Hindlimb muscle (tissue), 1 donor: ENCODE measurements at places on chromosomes 12 and 14. TPM values are rescaled to one million over a fixed set of nuclear protein-coding genes. Genes with fewer than 3 reads are reported as not detected.
A peak's percentile ranks its signal among the peaks of the same experiment; 100 is the strongest.

The PPP2R5C gene
- polyA plus RNA-seq, result 62.3 TPM

The STON2 gene
- 20.5 TPM for polyA plus RNA-seq

The RNASE4 gene
- 4.5 TPM for polyA plus RNA-seq

The DIO3 gene
- polyA plus RNA-seq, result 3.7 TPM

The TMEM63C gene
- polyA plus RNA-seq, result 1.0 TPM

The LTBP2 gene
- polyA plus RNA-seq, result 5.4 TPM

The LGR5 gene
- polyA plus RNA-seq, result 2.4 TPM

The MYF6 gene
- polyA plus RNA-seq, result 119 TPM

The TGM1 gene
- 2.1 TPM for polyA plus RNA-seq

The C2CD5 gene
- polyA plus RNA-seq, result 34.8 TPM

The LRP1-AS gene
- polyA plus RNA-seq, result 0.45 TPM

The PTGER2 gene
- 1.1 TPM for polyA plus RNA-seq

The MYH6 gene
- polyA plus RNA-seq, result 3.2 TPM

The KRT79 gene
- 0.41 TPM for polyA plus RNA-seq

The GPR137C gene
- polyA plus RNA-seq, result 2.4 TPM

The AP4S1 gene
- polyA plus RNA-seq, result 12.9 TPM

The KRT75 gene
- not detected for polyA plus RNA-seq

The KCNK13 gene
- 0.40 TPM for polyA plus RNA-seq

- DNase-seq, result no peak
Observed at GRCh38 chr14:92252323-92252722, 70.6 kb upstream of the SLC24A4 start.

- DNase-seq, result no peak
Observed at GRCh38 chr12:119877639-119877948, 474 bp upstream of the CIT start.

DNA sequence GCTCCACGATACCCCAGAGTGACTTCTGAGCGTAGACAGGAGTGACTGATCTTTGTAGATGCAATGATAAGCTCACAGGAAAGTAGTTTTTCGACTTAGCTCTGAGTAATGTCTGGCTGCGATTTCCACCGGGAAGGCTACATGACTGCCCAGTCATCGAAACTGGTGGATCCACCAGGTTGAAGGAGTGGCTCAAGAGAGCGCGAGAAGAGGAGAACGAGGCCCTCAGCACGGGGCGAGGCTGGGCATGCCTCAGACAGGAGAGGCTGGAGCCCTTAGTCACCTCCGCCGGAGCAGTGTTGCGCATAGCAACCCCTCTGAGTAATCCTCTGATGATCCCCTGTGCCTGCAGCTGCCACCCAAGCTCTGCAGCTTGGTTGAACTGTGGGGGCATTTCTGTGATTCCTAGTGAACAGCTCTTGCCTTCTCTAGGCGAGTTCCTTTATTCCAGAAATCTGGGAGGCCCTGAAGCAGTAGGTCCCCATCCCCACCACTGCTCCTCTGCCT, 25.6 kb downstream of the ELK3 start:
- DNase-seq, result no peak

GRCh38 chr14:103663506-103663905, 34.5 kb downstream of the KLC1 start:
- no peak for DNase-seq

GRCh38 chr12:127809275-127809674, 457.7 kb upstream of the TMEM132C start:
- peak; percentile 46 for DNase-seq

- no peak for DNase-seq
Observed at GRCh38 chr12:102633981-102634605, 153.7 kb upstream of the IGF1 start.

DNA sequence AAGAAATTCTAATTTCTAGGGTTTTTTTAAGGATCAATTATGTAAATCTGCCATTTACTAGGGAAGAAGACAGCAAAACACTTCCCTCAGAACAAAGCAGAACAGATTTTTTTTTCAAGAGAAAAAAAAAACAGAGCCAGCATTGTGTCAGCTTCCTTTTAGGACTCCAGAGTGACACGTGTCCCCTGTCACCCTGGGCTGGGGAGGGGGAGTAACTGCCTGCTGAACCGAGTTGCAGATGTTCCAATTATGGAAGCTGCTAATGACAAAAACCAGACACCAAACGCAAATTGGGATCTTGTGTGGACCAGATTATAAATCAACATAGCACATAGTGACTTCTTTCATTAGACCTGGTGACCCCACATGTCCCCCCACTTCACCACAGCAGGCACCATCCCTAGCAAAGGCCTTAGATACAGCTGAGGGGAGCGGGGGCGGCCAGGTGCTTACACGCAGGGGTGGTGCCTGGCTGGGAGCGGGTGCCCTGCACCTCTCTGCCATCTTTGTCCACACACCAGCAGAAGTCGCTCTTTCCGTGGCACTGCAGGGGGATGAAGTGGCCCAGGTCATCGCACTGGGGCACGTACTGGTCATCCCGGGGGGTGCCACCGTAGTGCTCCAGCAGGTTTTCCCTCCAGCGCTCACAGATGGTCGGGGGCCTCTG, 25.4 kb downstream of the RTRAF start:
- no peak for DNase-seq

DNA sequence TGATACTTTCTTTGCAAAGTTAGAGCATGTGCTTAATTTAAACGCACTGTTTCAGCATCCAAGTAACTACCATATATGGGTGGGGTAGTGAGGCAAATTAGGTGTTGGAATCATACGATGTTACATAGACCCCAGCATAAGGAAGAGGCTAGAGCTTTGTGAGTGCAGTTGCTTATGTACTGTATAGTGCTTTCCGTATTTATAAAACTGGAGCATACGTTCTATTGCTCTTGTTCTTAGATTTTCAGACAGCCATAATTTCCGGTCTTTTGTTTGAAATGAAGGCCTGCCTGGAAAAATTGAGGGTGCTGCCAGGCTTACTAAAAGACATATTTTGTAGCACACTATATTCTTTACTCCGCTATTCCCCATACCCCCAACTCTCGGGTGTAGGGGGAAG, 335.7 kb downstream of the FOXG1 start:
- DNase-seq, result no peak

DNA sequence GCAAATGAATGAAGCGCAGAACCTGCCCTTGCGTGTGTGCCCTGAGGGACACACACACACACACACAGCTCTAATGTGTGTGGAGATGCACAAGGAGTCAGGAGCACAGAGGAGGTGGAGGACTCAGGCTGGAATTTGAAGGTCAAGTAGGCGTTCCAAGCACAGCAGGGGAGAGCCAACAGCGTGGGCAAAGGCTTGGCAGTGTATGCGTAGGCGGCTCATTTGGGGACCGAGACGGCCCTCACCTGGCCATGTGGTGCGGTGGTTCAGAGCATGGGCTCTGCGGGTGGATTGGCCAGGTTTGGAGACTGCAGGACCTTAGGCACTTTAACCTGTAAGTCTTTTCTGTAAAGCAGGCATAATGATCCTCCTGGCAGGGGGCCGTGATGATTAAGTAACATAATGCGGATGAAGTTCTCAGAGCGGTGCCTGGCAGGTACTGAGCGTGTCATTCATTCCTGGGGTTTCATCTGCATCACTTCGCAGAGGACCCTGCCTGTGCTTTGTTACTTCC, 69.5 kb upstream of the SLC24A4 start:
- DNase-seq, result no peak

DNA sequence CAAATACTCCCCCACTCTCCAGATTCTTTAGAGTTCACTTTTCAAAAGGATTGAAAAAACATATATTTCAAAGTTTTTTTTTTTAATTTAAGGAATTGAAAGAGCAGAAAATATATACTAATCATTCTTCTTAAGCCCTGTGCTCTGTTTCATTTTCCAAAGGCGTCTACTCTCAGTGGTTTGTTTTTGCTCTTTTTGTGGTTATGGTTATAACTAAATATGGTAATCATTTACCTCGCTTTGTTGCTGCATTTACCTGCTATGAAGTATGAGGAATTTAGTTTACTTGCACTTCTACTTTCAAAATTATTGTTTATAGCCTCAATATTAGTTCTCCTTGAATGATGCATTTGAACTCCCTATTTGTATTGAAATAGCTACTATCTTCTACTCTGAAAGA, 55.9 kb upstream of the LRRK2 start:
- no peak for DNase-seq

DNA sequence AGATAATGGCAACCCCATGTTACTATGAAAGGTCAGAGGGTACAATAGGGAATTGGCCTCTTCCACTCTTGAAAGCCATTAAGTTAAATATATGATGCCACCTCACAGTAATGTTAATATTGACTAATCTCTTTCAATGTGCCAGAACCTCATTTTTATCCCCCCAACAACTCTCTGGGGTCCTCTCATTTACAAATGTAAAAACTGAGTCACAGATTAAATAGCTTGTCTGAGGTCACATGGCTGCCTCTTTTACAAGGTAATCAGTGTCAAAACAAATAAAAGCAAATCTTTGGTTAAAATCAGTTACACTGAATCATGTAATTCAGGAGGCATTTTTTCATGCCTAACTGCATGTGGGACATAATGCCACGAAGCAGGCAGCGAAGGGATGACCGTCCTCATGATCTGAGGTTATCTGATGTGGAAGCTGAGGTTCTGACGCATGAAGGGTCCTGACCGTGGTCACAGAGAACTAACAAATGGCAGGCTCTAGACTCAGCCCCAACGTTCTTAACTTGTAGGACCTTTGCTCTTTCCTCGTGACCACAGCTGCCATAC, 78.5 kb downstream of the PTPN21 start:
- DNase-seq, result no peak

- DNase-seq, result no peak
Observed at GRCh38 chr12:16062611-16063010, 151.5 kb downstream of the DERA start.

- no peak for DNase-seq
Observed at GRCh38 chr12:49865782-49866135, 22.9 kb upstream of the BCDIN3D start.

GRCh38 chr14:69658664-69659261, 47.4 kb downstream of the SUSD6 start:
- no peak for DNase-seq

- peak; percentile 42 for DNase-seq
Observed at GRCh38 chr12:24562771-24563431, 386.0 kb downstream of the BCAT1 start.

DNA sequence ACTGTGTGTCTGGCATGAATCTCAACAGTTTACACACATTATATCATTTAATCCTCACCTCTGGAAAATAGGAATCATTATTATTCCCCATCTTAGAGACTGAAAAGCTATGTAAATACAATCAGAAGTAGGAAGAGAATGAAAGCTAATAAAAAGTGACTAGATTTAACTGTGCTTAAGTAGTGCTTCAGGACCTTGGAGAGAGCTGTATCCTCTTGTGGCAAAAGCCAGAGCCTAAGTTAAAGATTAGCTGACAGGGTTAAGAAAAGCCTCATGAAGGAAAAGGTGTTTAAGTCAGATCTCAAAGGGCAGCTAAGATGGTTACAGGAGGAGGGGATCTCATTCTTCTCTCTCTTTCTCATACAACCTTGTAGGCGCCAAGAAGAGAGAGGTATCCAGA, 65.3 kb upstream of the TMEM233 start:
- DNase-seq, result no peak

- no peak for DNase-seq
Observed at GRCh38 chr12:19527866-19528265, 88.6 kb downstream of the AEBP2 start.

DNA sequence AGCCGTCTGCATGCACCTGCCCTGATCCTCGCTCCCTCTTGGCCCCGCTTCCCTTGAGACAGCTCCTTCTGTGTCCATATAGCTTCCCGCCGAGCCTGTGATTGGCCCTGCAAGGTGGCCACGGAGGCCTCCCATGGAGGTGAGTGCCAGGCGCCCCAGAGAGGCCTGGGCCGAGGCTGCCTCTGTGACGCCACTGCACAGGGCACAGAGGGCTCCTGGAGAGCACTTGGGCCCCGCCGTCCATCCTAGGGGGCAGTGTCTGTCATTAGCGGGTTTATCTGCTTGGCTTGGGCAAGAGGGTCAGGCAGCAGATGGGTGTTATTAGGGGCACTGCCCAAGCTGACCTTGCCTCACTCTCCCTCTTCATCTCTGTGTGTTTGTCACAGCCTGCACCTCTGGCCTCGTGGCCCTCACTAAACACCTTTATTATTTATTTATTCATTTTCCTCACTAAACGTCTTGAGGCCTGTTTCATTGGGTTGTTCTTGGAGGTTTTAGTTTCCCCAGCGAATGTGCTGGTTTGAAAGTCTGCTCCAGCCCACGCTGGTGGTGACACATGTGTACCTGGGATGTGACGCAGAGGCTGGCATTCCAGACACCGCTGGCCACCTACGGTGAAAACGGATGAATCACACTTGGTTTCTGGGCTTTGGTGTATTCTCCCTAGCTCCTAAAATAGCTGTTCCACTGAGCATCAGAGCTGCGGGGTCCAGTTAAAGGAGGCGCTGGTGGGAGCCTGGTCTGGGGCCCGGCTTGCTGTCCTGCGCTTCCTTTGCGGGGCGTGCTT, 5.9 kb downstream of the ZFYVE21 start:
- DNase-seq, result no peak

DNA sequence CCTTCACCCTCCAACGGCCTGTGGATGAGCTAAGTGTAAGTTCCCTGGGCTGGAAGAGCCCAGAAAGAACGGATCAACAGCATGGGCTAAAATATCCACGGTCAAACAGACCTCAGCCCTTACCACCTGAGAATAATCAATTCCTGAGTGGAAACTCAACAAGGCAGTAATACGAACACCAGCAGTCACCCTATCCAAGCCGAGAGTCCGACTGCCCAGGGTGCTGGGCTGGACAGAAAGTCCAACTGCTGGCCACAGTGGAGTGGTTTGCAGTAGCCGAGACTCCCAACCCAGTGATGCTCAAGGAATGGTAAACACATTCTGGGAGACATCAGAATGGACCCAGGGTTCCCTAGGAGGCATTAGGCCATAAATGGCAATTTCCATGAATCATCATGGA, 36.8 kb downstream of the ANO2 start:
- DNase-seq, result no peak
